ENCODE measurements at places on chromosomes 6 and 20.
A peak's percentile ranks its signal among the peaks of the same experiment; 100 is the strongest.

DNA sequence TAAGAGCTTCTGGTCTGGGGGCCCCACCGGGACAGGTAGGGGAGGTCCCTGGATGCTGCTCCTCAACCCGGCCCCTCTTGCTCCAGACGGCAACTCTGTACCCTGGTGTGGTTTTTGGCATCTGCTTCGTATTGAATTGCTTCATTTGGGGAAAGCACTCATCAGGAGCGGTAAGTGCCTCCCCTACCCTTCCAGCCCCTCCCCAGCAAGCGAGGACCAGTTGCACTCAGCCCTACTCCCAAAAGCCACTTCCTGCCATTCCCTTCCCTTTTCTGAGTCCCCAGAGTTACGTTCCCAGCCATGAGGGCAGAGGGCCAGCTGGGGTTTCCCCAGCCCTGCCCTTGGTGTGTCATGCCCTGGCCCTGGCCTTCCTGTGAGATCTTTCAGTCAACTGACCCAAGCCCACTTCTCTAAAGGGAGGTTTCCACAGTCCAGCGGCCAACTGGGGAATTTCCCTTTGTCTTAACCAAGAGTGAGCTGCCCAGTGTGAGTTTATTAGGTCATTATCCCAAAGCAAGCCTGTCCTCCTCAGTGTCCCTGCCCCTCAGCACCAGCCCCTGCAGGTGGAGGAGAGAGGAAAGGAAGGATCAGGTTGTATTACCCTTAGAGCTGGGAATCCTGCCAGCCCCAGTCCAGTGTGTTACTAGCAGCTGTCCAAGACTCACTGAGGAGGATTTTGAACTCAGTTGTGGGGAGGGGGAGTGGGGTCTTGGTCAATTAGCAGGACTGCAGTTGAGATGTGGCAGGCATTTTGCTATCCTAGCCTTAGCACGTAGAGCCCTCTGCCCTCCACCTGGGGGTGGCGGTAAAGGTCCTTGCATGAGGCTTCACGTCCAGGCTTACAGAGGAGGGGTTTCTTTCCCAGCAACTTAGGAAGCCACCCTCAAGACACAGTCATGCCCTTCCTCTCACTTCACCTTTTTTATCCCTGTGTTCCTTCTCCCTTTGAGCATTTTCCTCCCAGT, 45.8 kb downstream of the TM9SF4 start:
- no peak for DNase-seq

DNA sequence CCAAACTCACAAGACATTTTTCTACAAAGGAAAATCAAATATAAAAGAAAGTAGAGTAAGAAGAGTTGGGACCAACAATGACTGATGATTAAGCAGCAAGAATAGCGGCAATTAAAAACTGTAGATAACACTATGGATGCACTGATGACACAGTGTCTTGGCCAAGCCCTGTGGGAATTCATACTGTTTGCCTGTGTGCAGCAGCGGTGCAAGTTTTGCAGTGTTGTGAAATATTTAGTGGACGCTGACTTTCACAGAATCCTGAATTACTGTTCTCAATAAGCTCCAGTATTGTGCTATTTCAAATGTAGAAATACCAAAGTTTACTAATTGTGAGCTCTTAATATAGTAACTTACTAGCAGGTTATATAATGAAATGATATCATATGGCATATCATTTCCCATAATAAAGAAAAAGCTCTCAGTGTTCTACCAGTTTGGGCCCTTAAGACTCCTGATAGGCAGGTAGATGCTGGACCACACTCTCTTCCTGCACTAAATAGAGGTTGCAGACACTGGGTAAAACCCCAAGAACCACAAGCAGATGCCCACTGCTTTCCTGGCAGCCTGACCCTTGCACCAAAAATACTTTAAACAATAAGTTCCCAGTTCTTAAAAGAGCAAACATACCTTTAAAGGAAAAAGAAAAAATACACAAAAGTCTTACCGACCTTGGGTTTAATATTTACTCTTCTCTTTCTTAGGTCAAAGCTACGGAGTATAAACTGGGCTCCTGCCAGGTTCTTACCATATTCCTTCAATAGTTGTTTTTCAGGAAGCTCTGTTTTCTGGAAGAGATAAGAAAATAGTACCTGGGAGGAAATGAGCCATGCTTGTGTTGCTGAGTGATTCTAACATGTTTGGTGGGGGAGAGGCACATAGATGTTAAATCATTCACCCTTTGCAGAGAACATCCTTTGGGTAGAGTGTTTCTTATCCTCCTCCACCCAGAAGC, 41.6 kb downstream of the ANKEF1 start:
- DNase-seq = no peak

- DNase-seq = no peak
Observed at GRCh38 chr6:29552512-29553051, 7.0 kb downstream of the UBD start.

DNA sequence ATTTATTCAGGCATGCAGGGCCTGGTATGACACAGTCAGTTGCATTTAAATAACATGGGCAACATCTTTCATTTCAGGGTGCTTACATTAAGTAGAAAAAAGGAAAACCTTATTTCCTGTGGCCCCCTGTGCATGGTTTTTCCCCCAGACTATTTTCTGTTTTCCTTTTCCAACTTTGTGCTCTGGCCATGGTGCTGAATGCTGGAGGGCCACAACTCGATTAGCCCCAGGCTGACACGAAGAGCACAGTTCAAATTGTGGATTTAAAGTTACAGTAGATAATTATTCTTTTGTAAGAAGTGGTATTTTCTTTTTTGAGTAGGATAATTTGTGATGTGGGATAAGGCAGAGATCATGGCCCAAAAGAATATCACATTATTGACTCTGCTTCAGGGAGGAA, 332.0 kb downstream of the HAO1 start:
- no peak for DNase-seq

DNA sequence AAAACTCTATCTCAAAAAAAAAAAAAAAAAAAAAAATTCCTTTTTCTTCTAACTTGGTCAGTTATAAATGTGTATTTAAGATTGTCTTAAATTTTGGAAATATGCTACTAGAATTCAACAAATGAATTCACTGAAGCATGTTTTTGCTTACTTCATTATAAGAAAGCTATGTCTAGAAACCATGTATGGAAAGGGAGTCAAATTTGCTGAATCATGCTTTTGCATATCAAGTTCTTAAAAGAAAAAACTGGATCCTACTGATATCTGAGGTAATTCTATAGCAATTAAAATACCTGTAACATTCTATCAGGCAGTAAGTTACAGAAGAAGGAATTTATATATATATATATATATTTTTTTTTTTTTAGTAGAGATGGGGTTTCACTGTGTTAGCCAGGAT, 27.7 kb downstream of the AKIRIN2 start:
- DNase-seq = no peak

GRCh38 chr6:53794137-53794719, 577 bp upstream of the LRRC1 start:
- peak; percentile 26 for DNase-seq

DNA sequence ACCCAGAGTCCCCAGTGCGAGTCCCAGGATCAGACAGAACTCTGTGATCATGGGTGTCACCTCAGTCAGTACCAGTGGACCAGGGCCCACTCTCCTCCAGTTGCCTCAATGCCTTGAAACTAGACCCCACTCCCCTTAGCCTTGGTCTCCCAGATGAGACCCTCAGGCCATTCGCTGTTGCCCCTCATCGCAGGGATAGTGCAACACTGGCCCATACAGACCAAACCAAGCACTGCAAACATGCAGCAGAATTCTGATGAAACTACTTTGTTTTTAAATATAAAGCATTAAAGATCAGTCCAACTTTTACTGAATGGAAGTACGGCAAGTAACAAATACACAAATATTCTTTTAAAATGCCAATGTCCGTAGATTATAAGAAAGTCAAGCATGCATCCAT, 101.2 kb upstream of the NT5E start:
- DNase-seq = no peak

- DNase-seq = no peak
Observed at GRCh38 chr20:47810721-47811347, 25.6 kb upstream of the SULF2 start.

- DNase-seq = no peak
Observed at GRCh38 chr6:74638412-74638811, 567.4 kb downstream of the COL12A1 start.

DNA sequence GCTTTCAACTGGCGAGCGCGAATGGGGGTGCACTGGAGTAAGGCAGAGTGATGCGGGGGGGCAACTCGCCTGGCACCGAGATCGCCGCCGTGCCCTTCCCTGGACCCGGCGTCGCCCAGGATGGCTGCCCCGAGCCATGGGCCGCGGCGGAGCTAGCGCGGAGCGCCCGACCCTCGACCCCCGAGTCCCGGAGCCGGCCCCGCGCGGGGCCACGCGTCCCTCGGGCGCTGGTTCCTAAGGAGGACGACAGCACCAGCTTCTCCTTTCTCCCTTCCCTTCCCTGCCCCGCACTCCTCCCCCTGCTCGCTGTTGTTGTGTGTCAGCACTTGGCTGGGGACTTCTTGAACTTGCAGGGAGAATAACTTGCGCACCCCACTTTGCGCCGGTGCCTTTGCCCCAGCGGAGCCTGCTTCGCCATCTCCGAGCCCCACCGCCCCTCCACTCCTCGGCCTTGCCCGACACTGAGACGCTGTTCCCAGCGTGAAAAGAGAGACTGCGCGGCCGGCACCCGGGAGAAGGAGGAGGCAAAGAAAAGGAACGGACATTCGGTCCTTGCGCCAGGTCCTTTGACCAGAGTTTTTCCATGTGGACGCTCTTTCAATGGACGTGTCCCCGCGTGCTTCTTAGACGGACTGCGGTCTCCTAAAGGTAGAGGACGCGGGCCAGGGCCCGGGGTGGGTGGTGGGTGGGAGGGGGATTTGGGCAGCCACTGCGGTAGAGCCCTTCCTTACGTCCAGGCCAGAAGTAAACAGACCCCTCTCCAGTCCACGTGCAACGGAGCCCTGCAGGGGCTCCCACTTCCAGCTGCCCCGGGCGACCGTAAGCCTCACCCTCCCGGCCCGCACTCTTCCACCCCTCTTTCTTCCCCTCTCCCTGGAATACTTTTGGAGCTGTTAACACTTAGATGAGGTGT, 998 bp downstream of the BMP2 start:
- DNase-seq = no peak

- DNase-seq = no peak
Observed at GRCh38 chr6:129662406-129662766, 47.6 kb downstream of the ARHGAP18 start.

DNA sequence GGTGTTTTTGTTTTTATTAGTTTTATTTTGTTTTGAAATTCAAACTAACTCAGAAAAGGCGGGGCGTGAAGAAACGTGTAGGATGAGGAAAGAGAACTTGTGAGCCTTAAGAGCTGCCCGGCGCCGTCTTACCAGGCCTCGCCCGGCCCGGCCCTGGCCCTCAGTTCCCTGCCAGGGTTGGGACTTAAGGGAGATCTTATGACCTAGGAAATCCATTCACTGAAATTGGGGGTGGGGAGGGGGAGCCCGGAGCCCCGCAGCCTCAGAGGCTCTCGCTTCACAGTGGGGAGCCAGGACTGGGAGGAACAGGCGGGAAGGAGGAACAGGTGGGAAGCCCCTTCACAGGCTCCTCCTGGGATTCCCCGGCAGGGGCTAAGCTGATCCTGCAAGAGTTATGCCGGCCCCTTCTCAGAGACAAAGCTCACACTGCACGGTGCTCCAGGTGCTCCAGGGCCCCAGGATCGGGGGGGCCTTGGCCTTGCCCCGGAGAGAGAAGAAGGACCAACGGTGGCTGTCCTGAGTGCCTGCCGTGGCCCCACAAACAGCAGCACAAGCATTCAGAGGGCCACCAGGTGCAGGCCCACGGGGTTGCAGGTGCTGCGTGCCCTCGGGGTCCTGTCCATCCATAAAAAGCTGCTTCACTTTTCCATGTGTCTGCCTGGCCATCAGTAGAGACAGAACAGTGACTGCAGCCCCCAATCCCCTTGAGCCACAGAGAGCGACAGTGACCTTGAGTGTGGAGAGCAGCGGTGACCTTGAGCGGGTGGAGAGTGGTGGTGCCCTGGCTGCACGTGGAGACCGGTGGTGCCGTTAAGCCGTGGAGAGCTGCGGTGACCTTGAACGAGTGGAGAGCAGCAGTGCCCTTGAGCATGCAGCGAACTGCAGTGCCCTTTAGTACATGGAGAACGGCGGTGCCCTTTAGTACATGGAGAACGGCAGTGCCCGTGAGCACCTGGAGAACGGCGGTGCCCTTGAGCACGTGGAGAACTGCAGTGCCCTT, 152.7 kb downstream of the DLL1 start:
- no peak for DNase-seq

GRCh38 chr6:381742-382461, 9.7 kb upstream of the IRF4 start:
- no peak for DNase-seq

DNA sequence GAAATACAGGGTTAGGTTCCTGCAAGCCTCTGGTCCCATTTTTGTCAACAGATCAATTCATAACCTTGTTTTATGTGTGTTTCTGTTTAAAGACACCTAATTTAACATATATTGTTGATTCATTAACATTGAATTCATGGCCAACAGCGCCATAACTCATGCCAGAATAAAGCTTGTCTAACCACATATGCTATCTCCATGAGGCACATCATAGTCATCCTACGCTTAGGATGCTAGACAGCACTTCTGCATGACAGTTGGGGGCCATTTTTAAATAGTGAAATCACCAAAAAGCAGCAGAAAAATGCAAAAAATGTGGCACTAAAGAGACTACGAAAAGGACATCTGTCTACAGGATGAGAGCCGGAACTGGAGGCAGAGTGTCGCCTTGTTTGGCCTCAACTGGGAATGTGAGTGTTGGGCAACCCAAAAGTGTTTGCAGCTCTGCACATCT, 37.9 kb downstream of the TRAM2 start:
- no peak for DNase-seq

GRCh38 chr6:69704916-69705315, 91.9 kb downstream of the LMBRD1 start:
- DNase-seq = no peak

DNA sequence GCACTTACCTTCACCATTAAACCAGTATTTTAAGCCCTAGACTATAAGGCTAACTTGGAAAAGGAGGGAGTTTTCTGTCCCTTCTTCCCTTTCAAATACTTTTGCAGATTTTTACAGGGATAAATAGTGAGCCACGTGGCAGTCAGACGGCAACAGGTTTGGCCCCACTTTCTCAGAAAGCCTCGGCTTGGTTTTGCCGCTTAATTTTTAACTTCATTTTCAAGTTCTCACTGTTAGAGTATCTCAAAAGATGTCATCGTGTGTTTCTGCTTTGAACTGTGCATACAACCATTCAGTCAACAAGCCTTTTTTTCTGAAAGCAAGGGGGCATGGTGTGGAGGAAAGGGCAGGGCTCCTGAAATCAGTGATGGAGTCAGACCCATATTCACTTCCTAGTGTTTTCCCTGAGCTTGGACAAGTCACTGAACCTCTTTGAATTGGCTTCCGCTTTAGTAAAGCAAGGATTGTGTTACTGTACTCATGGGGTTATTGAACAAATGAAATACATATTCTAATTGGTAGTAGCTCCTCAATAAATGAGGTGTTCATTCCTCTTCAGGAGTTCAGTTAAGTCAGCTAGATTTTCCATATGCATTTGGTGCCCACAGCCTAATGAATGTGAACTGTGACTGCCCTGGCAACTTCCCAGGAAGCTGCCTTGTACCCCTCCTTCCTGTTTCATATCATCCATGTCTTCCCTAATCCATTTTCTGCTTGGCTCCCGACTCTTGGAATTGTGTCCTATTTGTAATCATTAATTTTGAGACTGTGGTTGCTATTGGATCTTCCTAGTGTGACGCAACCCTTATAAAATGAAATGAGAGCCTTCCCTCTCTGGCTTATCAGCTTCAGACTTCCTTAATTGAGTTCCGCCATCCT, at the start of gene SLC17A2:
Gene SLC17A2, minus strand, starts transcription at position 160 of the 879 bp plus-strand sequence. CDS start 4,895 bp downstream, outside the sequence.
- DNase-seq = no peak
